ENCODE measurements at places on chromosomes 6 and 20.

GRCh38 chr6:17580518-17581048, 19.5 kb upstream of the FAM8A1 start:
- DNase-seq, result no peak

- DNase-seq, result no peak
These were observed at the start of gene CPNE5 for GRCh38 chr6:36838896-36839748. Gene CPNE5 (minus strand): TSS chr6:36839444. CDS start chr6:36839377, 67 bp downstream.

DNA sequence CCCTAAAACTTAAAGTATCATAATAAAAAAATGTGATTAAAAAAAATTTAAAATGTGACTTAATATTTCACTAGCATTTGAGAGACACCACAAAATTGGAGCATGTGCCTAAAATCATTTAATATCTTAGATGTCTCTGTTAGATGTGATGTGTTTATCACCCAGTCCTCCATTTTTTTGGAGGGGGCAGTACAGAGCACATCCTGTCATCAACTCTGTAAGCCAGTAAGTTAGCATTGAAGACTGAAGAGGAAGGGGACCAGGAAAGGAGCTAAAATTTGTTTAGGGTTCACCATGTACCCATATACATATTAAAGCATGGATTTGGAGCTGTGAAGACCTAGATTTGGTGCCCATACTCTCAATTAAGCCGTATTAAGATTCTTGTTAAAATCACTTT, 30.7 kb upstream of the ADIG start:
- peak; percentile 4 for DNase-seq

DNA sequence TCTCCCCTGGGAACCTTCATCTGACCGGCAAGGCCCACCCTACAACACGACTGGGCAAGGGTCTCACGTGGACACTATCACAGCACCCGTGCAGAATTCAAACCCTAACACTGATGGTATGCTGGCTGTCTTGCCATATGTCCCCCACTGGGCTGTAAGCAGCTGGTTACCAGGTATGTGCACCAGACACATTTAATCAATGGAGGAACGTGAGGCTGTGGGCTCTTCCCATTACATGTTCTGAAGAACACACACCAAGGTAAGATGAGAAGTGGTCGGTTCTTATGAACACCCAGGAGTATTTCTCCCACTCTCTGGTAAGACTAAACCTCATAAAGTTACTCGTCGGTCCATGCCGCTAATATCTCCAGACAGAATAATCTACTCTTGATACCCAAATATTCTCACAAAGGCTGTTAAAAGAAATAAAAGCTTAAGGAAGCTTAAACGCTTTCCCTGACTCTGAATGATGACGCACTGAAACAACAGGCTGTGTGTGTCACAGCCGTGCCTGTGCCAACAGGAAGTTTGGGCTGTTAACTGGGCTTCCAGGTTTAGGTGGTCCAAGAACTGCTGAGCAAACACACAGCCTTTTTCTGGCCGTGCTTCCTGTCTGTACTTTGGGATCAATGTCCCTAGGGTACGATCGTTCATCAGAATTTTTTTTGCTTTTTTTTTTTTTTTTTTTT, 75.3 kb downstream of the SLC23A2 start:
- peak; percentile 85 for DNase-seq

GRCh38 chr6:42898891-42899361, 16.9 kb upstream of the PTCRA start:
- DNase-seq, result peak; percentile 46

- DNase-seq, result no peak
These were observed 26.2 kb upstream of the LRRC1 start for GRCh38 chr6:53768636-53769035.

DNA sequence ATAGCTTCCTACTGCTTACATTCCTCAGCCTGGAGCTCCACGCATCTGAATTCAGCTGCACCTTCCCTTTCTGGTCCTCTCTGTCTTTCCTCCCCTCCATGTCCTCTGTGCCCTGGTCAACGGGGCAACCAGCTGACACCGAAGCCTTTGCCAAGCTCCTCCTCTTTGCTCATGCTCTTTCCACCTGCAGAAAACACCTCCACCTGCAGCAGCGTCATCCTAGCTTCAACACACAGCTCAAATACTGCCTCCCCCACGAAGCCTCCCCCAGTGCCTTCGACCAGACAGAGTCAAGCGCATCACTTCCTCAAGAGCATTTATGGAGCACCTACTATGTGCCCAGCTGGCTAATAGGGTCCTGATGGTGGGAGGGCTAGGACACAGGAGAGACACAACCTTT, 9.2 kb downstream of the CDH22 start:
- no peak for DNase-seq

GRCh38 chr6:110255211-110255750, 75.1 kb downstream of the CDC40 start:
- DNase-seq, result peak; percentile 33

DNA sequence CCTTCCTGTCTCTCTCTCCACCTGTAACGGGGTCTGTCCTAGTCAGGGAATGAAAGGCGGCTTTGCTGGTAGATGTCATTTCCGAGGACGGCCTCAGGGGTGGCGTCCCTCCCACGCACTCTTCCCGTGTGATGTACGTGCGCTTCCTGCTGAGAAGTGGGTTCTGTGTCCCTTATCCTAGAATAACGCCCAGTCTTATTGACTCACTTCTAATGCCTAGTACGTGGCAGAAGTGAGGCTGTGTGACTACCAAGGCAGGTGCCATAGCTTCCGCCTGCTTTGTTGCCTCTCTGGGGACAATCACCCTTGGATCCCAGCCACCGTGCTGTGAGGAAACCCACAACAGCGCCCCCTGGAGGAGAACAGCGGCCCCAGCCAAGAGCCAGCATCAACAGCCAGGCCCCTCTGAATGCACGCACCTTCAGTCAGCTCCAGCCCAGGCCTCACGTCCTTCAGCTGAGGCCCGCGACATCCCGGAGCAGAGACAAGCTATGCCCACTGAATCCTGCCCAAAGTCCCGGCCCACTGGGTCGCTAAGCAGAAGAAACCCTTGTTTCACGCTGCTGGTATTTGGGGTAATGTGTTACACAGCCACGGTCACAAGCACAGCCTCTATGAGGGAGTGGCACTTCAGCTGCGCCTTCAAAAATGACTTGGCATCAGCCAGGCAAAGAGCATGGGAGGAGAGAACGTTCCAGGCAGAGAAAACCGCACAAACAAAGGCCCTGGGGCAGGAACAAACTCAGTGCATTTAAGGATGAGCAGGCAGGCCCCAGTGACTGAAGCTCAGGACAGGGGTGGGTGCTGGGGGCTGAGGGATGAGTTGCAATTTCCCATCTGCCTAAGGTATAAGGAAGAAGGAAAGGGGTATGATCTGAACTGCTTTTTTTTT, 224.2 kb downstream of the NFATC2 start:
- no peak for DNase-seq

GRCh38 chr20:52071136-52071535, 120.4 kb downstream of the ZFP64 start:
- DNase-seq, result no peak

- no peak for DNase-seq
These were observed 200.0 kb downstream of the LY86 start for GRCh38 chr6:6788394-6789032.

DNA sequence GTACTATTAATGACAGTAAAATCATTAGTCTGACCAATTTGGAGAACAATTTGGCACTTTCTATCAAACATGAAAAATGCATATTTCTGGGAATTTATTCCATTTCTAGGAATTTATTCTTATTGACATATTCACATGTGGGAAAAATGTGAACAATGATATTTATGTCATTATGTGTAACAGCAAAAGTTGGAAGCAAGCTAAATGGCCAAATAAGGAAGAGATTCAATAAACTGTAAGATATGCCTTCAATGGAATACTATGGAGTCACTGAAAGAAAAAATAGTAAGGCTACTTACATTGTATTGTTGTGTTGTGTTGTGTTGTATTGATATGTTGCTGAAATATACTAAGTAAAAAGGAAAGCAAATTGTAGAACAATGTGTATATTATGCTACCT, 100.5 kb upstream of the EDN1 start:
- DNase-seq, result no peak

DNA sequence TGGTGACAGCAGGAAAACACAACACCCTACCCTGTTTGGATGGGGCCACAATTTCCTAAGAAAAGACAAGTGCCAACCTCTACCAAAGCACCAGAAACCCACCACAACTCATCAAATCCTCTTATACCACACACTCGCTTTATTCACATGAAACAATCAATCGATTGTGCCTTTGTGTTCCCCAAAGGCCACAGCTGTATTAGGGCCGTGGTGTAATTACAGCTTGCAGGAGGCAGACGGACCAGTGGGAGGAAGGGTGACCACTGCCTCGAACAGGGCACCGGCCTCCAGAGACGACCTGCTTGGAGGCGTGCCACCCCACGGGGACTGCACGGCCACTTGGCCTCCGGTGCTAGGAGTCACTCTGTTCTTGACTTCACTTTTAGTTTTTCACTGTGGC, 264.1 kb downstream of the FOXC1 start:
- no peak for DNase-seq

DNA sequence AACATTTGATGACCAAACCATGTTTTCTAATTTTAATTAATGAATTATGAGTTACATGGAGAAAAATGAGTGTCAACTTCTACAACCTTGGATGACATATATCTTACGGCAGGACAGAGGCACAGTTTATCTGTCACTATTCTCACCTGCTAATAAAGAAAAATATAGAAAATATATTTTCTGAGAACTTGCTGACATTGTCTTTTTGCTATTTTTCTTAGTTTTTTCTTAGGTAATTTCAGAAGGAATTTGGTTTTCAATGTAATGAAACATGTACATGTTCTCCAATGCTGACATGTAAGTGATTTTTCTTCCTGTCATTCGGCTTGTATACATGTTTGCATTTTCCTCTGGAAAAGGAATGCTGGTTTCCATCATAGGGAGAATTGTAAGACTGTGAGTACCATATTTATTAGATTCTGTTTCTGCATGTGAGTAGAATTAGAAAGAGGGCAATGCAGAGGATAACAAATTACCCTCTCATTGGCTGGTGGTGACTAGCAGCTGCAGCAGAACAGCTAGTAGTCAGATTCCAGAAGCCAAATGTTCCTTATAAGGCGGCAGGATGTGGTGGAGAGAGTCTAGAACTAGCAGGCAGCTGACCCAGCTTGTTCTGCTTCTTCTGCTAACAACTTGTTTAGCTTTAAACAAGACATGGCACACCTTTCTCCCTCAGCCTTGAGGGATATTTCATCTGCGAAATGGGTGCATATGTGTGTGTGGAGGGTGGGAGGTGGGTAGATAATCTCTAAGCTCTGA, 132.8 kb upstream of the SPACA1 start:
- DNase-seq, result no peak

GRCh38 chr6:54632984-54633565, 213.5 kb upstream of the FAM83B start:
- DNase-seq, result no peak

- DNase-seq, result no peak
These were observed 48.1 kb downstream of the NOL4L start for GRCh38 chr20:32536851-32537656.

DNA sequence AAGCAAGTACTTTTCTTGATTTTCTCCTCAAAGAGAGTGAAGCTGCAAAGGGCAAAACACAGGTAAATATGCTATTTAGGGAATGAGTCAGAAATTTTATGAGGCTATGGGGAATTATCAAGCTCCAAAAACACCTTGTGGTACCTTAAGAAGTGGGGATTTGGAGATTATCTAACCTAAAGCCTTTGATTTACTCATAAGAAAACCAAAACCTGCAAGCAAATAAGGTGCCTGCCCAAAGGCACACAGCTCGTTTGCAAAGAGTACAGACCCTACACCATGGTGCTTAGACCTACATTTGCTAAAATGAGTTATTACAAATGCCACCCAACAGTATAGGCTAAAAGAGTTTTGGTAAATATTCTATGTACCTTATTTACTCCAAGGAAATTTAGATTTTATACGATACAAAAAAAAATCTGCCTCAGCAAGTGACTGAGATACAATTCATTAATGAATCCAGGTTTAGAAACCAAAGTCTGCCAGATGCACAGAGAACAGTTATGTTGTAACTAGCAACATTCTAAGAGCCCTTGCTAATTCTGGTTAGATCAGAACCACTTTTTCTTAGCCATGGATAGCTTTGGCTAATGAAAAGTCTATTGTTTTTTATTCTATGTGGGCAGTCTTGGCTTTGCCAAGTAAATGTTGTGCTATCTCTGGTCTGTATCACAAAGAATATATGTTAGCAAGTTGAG, 101.5 kb downstream of the KHDC1L start:
- no peak for DNase-seq

- DNase-seq, result no peak
These were observed 85.7 kb upstream of the TAB2 start for GRCh38 chr6:149231778-149232177.

DNA sequence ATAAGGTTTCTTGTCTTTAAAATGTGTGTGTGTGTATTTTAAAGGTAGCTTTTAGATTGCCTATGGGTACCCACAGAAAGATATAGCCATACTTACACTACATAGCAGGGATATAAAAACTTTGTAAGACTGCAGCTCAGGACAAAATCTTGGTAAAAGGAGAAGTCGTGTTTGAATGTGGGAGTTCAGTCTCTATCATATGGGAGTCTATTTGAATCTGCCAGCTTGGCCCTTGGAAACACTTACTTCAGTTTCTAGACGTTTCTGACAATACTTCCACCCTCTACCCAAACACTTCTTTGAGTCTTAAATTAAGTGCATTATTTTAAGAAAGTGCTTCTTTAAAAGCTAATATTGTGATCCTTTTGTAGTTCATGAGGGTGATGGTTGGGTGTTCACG, 155.7 kb downstream of the CARMIL1 start:
- DNase-seq, result no peak

GRCh38 chr6:138833816-138834539, 38.1 kb downstream of the ECT2L start:
- no peak for DNase-seq

DNA sequence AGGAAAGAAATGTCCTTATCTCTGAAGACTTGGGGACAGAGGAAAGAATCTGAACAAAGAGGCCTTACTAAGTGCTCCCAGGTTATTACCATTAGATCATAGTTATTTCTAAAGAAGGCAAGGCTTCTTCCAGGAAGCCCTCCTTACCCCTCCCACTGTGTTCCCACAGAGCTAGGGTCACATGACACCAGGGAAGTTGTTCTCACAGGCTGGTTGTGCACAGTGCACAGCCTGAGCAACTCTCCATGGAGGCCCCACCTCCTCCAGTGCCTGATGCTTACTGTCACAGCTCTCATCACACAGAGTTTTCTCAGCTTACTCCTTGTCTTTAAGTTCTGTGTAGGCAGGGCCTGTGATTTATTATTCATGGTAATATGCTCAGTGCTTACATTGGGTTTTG, 68.9 kb upstream of the SCGN start:
- peak; percentile 12 for DNase-seq

DNA sequence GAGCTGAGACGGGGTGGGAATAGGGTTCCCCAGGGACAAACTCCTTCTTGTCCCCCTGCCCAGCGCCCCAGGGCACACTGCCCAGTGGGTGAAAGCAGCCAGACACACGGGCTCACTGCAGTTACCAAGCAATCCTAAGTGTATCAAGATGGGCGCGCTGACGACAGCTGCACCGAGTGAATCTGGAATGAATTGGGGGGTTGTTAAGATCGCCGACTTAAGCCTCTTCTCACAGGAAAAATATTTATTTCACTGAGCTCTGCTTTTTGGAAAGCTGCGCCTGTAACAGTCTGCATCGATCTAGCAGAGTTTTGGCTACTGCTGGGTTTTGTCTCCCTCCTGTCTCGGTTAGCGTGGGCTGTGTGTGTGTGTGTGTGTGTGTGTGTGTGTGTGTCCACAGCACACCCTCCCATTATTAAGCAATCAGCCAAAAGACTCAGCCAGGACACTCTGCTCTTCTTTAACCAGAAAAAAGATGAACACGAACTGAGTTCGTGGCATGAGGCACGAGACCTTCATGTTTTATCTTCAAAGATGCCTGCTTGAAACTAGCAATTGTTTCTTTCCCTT, 35.9 kb downstream of the RIPOR3 start:
- DNase-seq, result no peak

GRCh38 chr20:62770916-62771315, 25.4 kb upstream of the MRGBP start:
- DNase-seq, result no peak

GRCh38 chr20:50120935-50121693, 8.2 kb upstream of the UBE2V1 start:
- peak; percentile 64 for DNase-seq

All from HT1080 (cell line).